ENCODE measurements at places on chromosomes 2 and 18. TPM values are rescaled to one million over a fixed set of nuclear protein-coding genes. Genes with fewer than 3 reads are reported as not detected.

DNA sequence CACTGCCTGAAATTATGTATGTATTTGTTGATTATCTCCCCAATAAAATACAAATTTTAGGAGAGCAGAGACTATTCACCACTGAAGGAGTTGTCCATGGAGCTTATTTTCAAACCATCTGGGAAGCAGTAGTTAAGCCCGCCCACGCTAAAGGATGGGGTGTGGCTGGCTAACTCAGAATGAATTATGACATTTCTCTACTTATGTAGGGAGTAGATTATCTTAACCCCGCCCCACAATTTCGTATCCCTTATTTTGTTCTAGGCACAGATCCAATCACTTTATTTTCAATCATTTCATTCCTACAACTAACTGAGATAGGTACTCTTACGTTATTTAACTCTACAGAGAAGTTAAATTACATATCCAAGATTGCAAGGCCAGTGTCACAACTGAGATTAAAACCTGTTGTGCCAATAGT is 1.4 kb upstream of the LAPTM4A start:
- peak; percentile 61 for DNase-seq

RUFY4 gene
- not detected for total RNA-seq

DNA sequence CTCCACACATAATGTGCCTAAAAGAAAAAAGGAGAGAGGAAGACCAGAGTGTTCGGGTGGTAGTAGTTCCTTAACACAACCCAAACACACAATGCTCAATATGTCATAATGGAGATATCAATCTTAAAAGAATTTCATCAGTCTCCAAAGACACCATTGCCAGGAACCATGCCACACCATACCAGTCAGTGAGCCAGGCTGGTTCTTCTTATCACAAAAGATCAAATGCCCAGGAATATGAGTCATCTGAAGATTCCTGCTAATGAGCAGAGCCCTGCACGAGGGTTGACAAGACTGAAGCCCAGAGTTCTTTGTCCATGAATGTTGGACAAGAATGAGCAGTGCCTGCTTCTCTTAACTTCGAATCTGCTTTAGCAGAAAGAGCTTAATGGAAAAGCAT is 262.3 kb downstream of the ZNF516 start:
- DNase-seq, result no peak

DNA sequence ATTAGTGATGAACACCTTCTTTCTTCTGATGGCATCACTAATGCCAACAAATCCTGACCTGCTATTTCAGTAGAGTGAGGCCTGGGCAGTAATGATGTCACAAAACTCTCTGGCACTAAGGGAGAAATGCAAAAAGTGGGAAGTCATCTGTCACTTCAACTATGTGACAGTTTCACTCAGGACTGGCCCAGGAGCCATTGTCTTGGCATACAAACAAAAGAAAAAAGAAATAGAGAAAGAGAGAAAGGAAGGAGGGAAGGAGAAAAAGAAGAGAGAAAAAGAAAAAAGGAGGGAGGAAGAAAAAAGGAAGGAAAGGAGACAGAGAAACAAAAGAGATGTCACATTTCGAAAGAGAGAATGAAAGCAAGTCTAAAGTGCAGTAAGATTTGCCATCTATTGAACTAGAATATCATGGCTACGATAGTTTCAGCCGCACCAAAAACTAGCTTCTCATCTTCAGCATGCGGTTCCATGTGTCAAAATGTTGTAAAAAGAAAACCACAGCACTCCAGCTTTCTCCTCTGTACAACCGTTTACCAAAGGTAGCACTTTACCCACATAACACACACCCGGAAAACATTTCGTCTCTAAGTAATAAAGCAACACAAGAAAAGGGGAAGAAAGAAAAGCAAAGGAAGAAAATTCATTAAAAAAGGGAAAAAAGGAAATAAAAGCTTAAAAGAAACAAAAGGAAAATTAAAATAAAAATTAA is 50.1 kb downstream of the CD226 start:
- DNase-seq, result no peak

GRCh38 chr2:39732482-39732881 is 46.6 kb downstream of the THUMPD2 start:
- no peak for DNase-seq

- DNase-seq, result no peak
Measured at GRCh38 chr2:62801814-62802523, 96.5 kb downstream of the EHBP1 start.

DNA sequence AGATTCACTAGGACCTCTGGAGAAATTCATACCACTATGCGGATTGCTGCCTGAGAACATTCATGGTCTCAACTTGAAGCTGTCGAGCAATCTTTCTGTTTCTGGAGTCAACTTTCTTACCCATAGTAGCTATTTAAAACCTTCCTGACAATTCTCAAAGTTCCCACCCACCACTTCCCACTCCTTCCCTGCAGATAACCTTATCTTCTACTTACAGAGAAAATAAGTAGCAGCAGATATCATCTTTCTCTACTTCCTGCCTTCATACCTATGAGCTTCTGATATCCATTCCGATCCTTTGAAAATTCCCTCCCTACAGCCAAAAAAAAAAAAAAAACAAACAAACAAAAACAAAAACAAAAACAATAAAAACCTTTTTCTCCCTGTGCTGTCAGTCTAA is 81.2 kb upstream of the CYRIA start:
- DNase-seq, result no peak

DNA sequence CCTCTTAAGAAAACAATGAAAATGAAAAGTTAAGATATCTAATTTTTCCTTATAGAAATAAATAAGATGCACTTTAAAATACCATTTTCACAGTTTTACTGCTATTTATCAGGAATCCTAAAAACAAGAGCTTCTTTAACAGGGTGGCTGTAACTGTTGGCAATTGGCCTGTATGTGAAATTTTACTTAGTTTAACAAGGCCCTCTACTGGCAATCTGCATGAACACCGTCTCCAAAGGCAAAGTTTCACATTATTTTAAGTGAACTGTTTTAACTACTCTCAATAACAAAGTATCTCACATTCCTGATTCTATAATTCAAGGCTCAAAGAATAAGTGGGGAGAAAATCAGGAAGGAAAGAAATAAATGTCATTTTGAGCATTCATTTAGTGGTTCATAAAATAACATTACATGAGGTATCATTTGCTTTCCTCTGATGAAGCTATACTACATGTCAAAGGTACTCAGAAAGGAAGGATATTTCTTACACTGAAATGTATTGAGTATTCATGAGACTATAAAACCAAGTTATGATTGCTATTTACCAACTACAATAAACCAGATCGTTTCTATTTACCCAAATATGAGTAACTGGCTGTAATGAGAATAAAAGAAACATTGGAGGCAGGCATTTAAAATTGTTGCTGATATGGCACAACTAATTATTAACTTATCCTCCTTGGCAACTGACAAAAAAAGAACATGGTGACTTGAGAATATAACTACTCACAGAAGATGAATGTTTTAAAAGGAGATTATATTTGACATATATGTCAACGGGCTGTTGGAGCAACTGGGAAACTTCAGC is 7.0 kb downstream of the NCKAP5 start:
- no peak for DNase-seq

- DNase-seq, result no peak
Measured at GRCh38 chr2:68157002-68157401, 686 bp upstream of the PNO1 start.

Data from heart right ventricle (tissue), 16 donors.